ENCODE measurements at places on chromosomes 3 and 15.

DNA sequence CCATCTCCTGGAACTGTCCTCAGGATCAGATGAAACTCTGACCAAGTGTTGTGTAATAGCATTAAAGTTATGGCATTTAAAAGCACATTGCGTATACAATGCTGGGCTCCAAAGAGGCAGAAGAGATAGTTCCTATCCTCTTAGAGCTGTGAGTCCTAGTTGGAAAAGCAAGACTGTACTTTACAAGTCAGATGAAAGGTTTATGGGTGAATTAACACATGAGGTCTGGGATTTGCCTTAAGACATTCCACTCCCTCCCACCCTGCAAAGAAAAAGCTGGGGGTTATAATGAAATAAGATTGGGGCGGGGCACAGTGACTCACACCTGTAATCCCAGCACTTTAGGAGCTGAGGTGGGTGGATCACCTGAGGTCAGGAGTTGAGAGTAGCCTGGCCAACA is 35.6 kb downstream of the SNAPC5 start:
- DNase-seq, result no peak

DNA sequence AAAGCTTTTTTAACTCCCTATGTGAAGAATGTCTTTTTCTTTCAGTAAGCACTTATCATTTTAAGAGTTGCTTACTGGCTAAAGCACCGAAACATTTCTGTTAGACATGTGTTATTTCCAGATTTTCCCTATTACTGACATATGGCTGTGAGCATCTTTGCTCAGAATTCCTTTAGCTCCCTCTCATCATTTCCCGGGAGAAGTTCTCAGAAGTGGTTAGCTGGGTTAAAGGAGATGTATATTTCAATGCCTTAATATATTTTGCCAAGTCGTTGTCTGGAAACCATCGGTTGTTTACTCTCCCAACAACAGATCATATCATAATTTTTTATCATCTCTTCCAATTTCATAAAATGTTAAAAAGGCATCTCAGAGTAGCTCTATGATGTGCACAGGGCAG is 396.5 kb downstream of the OCA2 start:
- no peak for DNase-seq

DNA sequence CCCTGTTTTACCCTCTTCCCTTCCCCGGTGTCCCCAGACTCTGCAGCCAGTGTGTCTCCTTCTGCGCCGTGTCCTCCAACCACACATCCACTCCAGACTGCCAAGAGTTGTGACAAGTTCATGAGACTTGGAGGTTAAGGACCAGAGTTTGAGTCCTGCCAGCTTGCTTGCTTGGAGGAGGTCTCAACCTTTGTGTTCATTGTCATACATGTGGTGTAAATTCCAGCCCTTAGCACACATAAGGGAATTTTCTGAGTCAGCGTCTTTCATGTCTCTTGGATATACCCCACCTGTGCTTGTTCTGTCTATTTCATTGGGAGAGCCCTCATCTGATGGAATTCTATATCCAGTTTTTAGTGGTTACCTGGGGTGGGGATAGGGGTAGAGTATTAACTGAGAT is 13.3 kb downstream of the CORO2B start:
- no peak for DNase-seq

DNA sequence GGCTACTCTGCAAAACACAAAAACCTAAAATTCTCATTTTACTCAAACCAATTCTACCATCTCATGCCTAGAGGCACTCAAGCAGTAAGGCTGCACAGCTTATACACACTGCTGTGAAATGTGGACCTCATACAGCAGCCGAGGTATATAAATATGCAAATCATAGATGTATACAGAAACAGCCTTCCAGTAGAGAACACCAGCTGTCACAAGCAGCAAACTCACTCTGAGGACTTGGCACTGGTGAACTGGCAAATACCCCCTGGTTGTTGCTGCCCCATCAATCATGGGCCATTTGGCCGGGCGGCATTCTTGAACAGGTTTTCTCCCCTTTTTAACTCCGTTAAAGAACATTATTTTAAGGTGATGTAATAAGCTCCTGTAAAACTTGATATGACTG is 378.0 kb downstream of the LSAMP start:
- no peak for DNase-seq

- DNase-seq, result no peak
Observed at GRCh38 chr3:30199096-30199759, 407.2 kb upstream of the TGFBR2 start.

- no peak for DNase-seq
Observed at GRCh38 chr3:39637807-39638206, 170.3 kb downstream of the MOBP start.

- DNase-seq, result no peak
Observed at GRCh38 chr15:65411465-65412071, 11.2 kb downstream of the IGDCC4 start.

GRCh38 chr3:52443791-52444687 is 864 bp downstream of the SEMA3G start:
- no peak for DNase-seq

DNA sequence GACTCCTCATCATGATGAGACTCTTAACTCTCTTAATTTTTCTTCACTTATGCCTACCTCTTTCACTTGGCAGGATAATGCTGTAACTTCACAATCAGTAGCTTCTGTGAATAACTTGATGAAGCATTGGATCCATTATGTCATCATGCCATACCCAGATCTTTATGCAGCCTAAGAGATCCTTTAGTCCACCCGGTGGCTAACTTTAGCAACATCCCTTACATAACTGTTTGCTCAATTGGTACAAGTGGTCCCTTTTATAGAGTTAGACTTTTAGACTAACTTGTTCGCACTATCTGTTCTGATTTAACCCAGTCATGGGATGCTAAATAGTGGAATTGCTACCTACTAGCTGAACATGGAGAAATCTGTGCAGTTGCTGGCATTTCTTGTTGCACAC is 184.5 kb downstream of the USP13 start:
- no peak for DNase-seq

- no peak for DNase-seq
Observed at GRCh38 chr15:55037071-55037470, 159.7 kb downstream of the RSL24D1 start.

GRCh38 chr3:119494597-119494996 is 3.8 kb upstream of the TIMMDC1 start:
- DNase-seq, result no peak

- peak; percentile 19 for DNase-seq
Observed at GRCh38 chr15:26889298-26889898, 22.5 kb downstream of the GABRA5 start.

- peak; percentile 69 for DNase-seq
Observed at GRCh38 chr15:52179278-52180195, 11.7 kb downstream of the GNB5 start.

GRCh38 chr15:70269311-70269911 is 171.7 kb upstream of the TLE3 start:
- DNase-seq, result no peak

GRCh38 chr15:68511073-68511991 is 67.5 kb upstream of the CORO2B start:
- peak; percentile 9 for DNase-seq

DNA sequence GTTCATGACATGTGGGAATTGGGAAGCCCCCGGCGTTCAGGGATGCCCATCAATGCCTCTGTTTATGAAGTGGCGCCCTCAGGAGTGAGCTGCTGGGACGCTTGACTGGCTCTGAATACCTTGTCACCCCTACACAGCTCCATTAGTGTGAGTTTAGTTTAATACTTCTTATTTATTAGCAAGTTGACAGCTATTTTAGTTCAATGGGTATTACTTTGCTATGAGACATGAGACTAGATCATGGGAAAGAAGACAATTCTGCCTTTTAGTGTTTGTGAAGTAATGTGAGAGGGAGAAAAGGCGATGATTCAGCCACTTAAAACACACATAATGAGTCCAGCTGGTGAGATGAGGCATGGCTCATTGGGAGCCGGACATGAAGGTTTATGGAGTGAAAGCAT is 678.5 kb downstream of the NR2F2 start:
- DNase-seq, result no peak

DNA sequence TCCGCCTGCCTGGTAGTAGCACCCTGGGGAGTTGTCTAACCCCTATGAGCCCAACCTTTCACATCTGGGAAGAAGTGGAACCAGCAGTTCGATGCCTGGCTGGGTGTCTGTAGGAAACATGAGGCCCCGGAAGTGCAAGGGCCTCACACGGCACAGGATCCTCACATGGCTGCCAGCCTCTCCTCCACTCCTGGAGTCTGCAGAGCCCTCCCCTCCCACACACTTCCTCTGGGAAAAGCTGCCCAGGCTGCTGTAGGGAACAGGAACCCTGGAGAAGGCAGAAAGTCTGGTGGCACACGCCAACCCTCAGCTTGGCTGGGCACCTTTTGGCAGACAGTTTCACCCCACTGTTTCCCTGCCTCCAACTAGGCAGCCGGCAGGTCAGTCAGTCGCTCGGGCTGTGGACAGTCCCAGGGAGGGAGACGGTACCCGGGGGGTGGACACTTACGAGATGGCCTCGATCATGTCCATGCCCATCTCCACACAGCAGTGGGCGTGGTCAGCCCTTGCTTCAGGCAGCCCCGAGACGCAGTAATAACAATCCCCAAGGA is 118.4 kb downstream of the ADCY5 start:
- no peak for DNase-seq

GRCh38 chr3:169002689-169003088 is 660.8 kb downstream of the MECOM start:
- no peak for DNase-seq

GRCh38 chr15:93645594-93645993 is 556.6 kb upstream of the RGMA start:
- DNase-seq, result no peak

DNA sequence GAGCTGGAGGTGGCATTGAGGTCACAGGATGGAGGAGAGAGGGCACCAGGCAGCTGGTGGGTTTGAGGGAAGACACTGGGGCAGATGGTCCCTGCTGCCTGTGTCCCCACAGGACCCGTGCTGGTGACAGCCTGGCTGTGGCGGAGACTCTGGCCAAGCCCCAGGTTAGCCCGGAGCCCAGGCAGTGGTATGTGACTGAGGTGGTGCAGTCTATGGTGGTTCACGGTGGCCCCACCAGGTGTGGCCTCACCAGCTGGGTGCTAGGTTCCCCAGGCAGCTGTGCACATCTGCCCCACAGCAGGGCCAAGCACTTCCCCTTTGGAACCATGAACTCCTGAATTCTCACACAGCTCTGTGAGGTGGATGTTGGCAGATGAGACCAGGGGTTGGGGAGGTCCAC is 15.4 kb downstream of the PLXNA1 start:
- no peak for DNase-seq

DNA sequence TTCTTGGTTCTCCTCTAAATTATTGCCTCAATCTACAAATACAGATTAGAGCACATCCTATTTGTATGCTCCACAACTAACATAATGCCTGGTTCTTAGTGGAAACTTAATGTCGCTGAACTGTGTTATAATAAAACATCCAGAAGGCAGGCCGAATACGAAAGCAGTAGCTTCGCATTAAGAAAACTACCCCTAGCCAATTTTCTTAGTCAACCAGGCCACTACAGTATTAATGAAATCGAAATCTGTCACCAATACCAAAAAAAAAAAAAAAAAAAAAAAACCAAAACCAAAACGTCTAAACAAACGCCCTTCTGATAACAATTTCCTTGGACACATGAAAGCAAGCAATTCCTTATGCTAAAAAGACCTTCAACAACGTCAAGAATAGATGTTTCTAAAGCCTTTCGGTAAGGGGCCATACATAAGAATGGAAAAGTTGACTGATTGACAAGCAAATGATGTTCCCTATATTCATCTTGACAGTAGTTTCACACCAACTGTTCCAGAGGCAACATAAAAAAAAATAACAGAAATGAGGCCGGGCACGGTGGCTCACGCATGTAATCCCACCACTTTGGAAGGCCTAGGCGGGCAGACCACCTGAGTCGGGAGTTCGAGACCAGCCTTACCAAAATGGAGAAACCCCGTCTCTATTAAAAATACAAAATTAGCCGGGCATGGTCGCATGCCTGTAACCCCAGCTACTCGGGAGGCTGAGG is 1.3 kb downstream of the DENND6A start:
- DNase-seq, result no peak

GRCh38 chr3:113179235-113179824 is 32.0 kb upstream of the BOC start:
- DNase-seq, result no peak

DNA sequence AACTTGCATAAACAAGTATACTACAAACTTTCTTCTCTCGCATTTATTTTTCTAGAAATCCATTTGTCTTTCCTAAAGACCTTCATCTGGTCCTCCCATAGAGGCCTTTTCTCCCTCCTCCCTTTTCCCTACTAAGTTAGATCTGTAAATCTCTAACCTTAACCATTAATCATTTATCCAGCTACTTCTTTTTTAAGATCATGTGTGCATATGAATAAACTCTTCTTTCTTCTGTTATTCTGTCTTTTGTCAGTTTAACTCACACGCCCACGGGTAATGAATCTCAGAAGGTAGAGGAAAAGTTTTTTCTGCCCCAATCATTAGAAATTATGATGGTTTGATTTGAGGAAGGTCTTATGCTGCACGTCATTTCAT is 48.7 kb upstream of the FHIT start:
- no peak for DNase-seq

- no peak for DNase-seq
Observed at GRCh38 chr3:75218577-75218976, 445.6 kb upstream of the FRG2C start.

DNA sequence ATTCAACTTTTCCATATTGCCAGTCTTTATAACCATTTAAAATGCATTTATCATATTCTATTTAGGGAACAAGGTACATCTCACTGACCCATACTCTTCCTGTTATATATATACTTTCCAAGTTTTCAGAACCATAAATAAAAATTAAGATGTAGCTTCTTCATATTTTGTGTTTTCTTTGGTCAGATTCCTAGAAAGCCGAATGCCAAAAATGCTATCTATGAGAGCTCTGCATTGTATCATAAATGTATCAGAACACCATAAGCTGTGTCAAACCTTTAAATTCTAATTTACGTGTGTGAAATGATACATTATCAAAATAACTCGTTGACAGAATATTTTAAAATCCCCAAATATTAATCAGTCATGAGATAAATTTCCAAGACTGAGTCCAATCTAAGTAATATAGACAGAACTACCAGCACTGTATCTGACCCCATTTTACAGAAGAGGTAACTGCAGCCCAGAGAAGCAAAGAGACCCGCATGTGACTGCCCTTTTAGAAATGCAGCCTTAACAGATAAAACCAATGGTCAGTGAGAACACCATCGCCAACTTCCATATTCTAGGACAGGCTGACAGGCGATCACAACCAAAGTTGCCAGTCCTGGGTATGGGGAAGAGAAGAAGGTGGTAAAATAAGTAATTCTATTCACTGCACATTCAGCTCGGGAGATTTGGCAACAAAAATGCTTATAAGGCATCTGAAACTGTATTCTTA is 16.2 kb upstream of the RPS17 start:
- no peak for DNase-seq

All from T1000 (cell line).